Activated CD4-positive, alpha-beta T cell treated with anti-CD3 and anti-CD28 coated beads, Interleukin-10, Interleukin-2, amounts not matched to agents 100 ng/mL and 50 ng/mL, durations not matched to agents 16 hours and 8 hours (primary cell): ENCODE measurements at places on chromosomes 2 and 18.

GRCh38 chr2:23241611-23242245 is 143.3 kb upstream of the KLHL29 start:
- no peak for DNase-seq

- DNase-seq: no peak
These were observed 31.2 kb upstream of the RMP24 start for GRCh38 chr18:35941299-35941698.

GRCh38 chr18:2104620-2105462 is 466.5 kb downstream of the METTL4 start:
- DNase-seq: peak; percentile 58

DNA sequence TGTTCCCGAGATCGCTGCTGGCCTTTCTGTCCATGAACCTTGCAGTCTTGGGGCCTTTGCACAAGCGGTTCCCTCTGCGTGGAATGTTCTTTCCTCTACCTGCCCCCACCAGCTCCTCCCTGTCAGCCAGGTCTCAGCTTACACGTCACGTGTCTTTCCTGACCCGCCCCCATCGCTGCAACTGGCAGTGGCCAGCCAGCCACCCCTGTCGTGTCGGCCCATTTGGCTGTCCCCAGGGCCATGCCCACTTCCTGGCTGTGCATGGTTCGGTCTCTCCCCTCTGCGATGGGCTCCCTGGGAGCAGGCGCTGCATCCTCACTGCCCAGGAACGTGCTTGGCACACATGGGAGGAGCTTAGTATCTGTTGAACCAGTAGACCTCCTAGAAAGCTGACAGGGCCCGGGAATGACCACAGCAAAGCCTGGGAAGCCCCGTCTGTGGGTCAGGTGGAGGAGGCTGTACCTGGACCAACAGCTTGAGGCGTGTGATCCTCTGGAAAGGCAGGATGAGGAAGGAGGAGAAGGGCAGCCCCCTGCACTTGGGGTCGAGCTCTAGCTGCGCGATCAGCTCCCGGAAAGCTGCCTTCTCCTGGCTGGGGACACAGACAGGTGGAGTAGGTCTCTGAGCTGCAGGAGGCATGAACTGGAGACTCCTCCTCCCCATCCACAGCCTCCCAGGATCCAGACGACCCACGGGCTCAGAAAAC is 21.0 kb downstream of the SNORC start:
- DNase-seq: no peak

DNA sequence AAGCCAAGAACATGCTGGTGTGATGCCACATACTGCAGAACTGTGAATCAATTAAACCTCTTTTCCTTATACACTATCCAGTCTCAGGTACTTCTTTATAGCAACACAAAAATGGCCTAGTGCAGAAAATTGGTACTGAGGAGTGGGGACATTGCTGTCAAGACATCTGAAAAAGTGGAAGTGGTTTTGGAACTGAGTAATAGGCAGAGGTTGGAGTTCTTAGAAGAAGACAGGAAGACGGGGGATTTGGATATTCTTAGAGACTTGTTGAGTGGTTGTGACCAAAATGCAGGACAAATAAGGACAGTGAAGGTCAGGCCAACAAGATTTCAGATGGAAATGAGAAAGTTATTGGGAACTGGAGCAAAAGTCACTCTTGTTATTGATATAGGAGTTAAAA is 31.3 kb upstream of the CDH2 start:
- DNase-seq: no peak

DNA sequence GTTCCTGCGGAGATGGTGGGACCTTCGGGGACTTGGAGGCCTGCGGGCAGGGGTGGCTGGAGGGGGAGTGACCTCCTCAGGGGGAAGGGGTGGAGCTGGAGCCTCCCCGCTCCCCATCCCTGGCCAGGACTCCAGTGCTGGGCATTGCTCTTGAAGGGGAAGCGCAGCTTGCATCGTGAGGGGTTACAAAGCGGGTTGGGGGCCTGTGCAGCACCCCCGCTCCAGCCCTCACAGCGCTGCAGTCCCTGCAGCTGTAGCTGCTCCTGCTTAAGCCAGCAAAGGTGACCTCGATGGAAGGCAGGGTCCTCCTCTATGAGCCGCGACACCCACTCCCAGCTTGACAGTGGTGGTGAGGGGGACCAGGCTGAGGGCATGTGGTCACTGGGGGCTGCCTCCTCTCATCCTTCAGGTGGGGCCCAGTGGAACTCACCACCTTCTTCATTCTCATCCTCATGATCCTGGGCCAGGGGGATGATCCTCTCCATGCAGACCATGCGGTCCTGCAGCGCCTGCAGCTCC is 36.7 kb upstream of the ANKRD62 start:
- no peak for DNase-seq

GRCh38 chr2:175008801-175009495 is 3.8 kb upstream of the CHN1 start:
- DNase-seq: no peak

DNA sequence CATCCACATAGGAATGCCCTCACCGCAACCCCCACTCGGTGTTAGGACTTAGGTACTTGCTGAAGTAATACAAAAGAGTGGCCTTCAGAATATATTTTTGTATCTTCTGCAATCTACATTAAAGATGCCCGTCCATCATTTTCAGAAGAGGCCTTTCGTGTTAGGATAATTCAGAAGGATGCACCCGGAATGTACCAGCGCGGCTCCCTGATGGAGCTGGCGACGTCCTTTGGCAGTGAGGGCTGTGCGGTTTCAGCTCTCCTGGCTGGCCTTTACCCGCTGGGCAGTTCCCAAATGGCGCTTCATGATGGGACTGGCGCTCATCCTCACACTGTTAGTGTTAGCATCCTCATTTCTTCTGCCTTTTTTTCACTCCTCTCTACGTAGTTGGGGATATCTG is 15.3 kb downstream of the TWIST2 start:
- DNase-seq: no peak

GRCh38 chr2:183037074-183037552 is 1.1 kb downstream of the NCKAP1 start:
- DNase-seq: no peak
